ENCODE measurements at places on chromosomes 12 and 14.
A peak's percentile ranks its signal among the peaks of the same experiment; 100 is the strongest.

GRCh38 chr12:47111392-47111778 is 31.6 kb upstream of the AMIGO2 start:
- no peak for DNase-seq

GRCh38 chr14:21734457-21735074 is 60.9 kb upstream of the OR4E1 start:
- DNase-seq = peak; percentile 73

DNA sequence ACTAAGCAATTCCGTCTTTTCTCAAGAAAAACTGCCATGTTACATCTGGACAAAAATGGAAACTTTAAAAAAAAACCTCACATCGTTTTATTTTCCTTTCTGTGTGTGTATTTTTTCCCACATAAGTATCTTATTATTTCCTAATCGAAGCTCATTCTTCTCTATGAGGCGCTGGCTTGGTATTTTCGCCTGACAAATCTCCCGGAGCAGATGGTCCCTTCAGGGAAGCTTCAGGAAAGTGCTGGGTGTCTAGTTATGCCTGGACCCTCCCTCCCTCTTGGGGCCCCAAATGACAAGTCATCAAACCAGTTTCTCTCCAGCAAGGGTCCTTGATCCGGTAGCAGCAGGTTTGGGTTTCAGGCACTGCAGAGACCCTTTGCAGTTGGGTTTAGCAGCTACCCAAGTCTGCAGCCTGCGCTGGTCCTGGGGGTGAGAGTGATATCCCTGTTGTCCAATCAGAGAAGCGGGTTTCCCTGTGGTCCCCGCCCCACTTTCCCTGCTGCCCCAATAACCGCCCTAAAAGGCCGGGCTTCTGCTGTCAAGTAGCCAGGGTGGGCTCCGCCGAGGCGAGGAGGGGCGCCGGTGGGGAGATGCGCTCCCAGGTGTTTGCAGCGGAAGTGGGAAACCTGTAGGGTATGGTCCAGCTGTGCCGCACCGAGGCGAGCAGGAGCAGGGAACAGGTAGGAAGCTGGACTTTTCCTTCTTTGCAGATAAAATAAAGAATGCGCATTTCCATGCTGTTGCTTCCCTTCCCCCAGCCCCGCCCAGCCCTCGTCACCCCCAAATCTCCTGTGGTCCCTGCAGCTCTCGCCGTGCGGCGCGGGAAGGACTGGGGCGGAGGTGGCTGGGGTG is at the start of gene CNTN1:
Gene CNTN1 (plus strand): TSS at position 527 of the 852 bp plus-strand sequence.
- no peak for DNase-seq

GRCh38 chr12:10721651-10722501 is 1.2 kb downstream of the YBX3 start:
- peak; percentile 83 for DNase-seq

- DNase-seq = peak; percentile 18
These were observed 282.1 kb downstream of the RPS29 start for GRCh38 chr14:49303946-49304516.

DNA sequence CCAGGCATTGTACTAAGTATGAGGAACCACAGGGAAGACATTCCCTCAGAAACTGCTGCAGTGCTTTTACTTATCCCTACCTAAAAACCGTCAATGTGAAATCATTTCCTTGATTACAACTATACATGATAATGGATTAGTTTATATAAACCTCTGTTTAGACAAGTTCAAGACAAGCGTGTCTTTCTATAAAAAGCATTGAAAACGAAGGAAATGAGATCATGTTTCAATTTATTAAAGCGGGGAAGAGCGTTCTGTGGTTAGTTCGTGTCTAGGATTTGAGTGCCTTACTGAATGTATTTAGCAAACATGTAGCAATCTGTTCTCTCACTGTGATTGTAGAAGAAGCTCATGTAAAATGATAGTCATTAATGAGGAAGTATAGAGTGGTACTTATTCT is 37.5 kb downstream of the GALC start:
- DNase-seq = no peak

DNA sequence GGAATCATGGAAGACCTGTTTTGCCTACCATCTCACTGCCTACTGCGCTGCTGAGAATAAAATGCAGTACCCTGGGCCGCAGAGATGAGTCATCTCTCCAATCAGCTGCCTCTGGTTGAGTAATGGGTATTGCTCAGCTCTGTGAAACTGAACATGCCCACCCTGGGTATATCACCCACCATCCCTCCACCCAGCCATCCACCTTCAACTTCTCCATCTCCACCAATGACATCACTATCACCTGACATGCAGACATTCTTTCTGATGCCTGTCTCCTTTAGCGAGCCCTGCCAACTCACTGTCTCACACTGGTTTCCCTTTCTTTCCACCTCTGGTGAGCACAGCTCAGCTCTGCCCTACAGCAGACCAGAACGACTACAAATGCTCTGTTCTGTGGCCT is 33.6 kb downstream of the E2F7 start:
- no peak for DNase-seq

DNA sequence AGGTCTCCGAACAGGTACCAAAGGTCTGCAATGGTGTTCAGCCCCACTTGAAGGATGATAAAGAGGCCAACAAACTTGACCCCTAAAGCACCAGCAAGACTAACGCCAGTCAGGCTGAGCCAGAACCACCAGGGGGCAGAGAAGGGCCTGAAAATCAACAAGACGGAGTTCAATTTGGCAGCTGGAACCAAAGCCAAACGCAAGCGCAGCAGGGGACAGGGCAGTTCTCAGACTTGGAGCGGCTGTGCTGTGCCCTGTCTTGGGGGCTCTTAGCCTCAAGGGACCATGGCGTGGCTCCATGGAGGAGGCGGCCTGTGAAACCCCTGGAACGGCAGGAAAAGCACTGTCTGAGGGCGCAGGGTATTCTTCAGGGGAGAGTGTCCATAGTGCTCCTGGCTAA is 19.6 kb downstream of the POMT2 start:
- DNase-seq = peak; percentile 81

DNA sequence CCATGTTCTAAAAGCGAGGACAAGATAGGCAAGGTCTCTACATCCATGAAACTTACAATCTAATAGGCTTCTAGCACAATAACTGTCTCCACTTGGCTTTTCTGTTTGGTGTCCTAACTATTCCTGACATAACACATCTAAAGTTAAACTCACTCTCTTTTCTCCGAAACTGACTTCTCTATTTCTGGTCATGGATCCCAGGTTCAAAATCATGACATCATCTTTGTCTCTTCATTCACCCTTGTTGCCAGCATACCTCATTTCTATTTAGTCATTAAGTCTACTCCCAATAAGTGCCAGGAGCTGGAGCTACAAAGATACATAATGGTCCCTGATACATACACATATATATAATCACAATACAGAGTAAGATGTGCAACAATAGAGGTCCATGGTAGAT is 53.9 kb upstream of the CEP83 start:
- no peak for DNase-seq

DNA sequence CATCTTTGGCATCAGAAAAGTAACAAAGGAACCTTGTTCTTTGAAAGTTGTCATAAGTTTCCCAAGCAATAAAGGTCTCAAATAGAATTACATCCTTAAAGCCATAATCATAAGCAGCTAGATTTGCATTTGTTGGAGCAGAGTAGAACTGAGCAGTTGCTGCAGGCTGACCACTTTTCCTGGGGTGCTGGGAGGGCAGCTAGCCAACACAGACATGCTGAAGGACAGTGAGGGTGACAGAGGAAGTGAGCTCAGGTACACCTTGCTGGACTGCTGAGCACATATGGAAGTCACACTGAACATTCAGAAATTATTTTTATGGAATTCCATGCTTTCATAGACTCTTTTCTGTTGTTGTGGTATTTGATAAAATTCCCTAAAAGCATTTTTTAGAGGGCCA is 66.2 kb downstream of the MARK3 start:
- DNase-seq = no peak

GRCh38 chr14:103879570-103880347 is 32.4 kb upstream of the PPP1R13B start:
- no peak for DNase-seq

DNA sequence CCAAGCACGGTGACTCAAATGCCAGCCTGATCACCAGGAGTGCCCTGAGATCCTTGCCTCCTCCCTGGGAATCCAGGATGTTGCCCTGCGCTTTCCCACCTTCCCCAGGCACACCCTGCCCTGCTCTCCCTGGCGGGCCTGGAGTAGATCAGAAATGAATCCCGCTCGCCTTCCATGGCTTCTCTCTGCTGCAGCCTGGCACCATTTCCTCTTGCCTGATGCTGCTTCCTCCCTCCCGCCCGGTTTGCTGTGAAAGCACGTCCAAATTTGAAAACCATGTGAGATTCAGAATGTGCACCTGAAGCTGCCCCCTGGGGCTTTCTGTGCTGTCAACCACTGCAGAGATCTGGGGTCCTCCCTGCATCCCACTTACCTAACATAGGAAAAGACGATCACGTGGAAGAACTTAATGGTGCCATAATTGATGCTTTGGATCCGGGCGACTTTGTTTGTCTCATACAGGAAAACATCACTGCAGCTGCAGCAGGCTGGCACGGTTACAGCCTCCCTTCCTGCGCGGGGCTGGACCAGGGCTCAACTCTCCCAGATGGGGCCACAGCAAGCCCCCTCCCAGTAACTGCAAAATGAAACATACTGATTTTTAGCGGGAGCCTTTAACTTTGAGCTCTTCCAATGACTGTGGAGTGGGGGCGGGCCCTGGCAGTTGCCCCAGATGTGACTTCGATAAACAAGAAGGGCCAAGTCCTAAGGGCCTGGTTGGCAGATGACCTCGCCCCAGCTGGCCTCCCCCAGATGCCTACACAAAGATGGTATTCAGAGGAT is 24.9 kb upstream of the C12orf76 start:
- peak; percentile 34 for DNase-seq

GRCh38 chr12:109014984-109015765 is 5.7 kb downstream of the SVOP start:
- DNase-seq = no peak

GRCh38 chr14:79544698-79545070 is 666.6 kb downstream of the DIO2 start:
- no peak for DNase-seq

- DNase-seq = no peak
These were observed 17.1 kb downstream of the GSC start for GRCh38 chr14:94752591-94753436.

DNA sequence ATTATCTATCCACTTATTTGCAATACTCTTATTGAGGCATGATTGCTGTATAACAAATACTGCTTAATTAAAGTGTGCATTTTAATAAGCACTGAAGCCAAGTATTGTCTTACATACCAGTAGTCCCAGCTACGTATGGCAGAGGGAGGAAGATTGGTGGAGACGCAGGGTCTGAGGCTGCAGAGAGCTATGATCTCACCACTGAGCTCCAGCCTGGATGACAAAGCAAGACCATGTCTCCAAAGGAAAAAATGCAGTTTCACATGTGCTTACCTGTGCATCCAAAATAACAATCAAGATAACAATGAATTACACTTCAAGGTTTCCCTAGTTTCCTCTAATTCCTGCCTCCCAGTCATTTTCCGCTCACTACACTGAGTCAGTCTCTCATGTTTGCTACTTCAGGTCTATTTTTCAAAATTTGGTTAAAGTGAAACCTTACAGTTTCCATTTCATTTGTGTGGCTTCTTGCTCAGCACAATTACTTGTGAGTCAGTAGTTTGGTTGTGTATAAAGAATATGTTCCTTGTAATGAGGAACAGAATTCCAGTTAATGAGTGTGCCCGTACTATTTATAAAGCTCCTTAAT is 1250.1 kb downstream of the TMEM121 start:
- DNase-seq = no peak

DNA sequence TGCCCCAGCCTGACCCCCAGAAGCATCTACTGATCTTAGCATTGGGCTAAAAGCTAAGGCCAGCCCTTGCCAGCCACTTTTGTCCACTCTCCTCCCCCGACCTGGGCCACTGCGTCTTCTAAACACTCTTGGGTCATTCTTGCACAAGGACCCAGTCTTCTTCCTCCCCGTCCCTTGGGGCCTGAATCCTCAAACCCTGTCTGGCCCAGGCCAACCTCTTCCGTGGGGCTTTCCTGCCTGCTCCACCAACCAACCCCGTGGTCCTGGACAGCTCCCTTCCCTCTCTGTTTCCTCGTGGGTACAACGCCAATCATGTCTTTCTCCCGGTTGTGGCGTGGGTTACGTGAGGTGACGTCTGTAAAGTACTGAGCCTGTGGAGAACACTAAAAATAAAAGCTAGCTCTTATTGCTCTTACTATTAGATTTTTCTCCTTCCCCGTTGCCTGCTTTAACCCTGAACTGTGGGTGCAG is 21.5 kb downstream of the FAM222A start:
- no peak for DNase-seq

- no peak for DNase-seq
These were observed 354.2 kb upstream of the ATP2B1 start for GRCh38 chr12:90062799-90063198.

GRCh38 chr14:49975276-49975675 is 82.4 kb downstream of the ARF6 start:
- DNase-seq = no peak

GRCh38 chr12:50533203-50533584 is 28.4 kb downstream of the DIP2B start:
- DNase-seq = no peak

GRCh38 chr12:2251526-2252209 is 198.9 kb downstream of the CACNA1C start:
- no peak for DNase-seq

DNA sequence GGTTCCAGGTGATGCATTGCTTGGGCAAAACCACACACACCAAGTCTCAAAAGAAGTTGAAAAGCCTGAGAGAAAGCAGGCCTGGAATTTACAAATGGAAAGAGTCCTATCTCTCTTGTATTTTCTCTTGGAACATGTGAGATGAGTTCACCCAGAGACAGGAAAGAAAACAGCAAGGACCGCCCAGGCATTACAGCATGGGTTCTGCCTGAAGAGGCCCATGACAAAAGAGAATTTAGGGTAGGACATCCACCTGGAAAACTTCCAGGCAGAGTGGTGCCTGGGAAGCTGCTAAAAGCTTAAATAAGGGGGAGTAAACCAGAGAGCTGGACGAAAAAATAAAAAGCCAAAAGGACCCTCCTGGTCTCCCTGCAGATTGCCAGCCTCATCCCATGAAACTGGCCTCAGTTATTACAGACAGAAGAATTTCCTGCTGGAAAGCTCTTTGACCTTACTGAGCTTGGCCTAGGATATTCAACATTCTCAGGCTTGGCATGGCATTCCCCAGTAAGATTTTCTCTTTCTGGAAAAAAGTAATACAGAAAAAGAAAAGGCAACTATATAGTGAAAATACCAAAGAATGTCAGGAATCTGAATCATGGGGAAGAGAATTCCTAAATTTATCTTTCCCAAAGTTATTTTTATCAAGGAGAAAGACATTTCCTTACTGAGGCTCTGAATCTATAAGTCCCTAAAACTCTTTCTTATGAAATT is 121.3 kb upstream of the NUDT4 start:
- DNase-seq = no peak

GRCh38 chr12:58765076-58765475 is 155.2 kb downstream of the LRIG3 start:
- DNase-seq = no peak
